ENCODE measurements at places on chromosomes 5 and 9.

DNA sequence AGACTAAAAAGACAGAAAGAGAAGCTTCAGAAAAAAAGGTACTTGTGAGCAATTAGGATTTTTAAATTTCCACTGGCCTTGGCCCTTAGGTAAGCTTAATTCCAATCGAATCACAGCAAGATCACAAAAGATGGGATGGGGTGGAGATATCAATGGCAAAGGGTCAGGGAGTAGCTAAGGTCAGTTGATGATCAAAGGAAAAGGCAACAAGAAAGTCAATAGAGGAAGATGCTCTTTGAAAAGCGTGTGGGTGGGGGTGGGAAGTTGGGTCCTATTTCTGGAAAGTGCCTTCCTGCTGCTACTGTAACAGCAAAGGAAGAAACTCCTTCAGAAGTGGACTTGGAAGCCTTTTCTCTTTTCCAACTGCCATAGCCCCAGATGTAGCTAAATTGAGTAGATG, 7.3 kb downstream of the C1QTNF3 start:
- DNase-seq = peak; percentile 74

DNA sequence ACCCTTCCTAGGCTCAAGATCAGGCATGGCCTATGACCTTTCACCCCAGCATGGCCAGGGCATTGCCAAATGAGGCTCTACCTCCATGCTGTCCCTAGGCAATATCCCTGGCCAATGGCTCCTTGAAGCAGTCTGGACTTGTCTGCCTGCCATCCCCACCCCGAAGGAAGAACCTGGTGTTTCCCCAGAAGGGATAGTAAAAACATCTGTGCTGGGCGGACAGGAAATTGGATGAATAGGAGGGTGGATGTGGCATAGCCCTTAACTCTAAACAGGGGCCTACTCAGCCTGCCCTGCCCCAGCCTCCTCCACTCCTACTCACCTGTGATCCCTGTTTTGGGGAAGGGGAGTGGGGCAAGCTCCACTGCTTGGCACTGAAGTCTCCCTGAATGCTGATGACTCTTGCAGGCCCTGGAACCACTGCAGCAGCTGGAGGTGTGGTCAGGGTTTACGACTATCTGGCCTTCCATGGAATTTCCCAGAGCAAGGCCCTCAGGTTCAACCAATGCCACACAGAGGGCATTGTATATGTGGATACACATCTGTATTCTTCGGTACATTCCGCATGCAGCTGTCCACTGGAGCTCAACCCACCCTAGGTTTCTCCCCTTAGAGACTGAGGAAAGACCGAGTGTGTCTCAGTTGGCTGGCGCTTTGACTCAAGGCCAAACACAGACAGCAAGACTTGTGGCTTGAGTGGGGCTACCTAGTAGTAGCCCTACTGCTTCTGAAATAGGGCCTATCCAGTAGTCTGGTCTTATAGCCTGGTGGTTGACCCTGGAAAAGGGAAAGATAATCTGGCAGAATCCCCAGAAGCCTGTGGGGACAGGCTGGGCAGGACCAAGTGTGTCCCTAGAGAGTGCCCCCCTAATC, 6.4 kb upstream of the P4HA2 start:
- DNase-seq = no peak

DNA sequence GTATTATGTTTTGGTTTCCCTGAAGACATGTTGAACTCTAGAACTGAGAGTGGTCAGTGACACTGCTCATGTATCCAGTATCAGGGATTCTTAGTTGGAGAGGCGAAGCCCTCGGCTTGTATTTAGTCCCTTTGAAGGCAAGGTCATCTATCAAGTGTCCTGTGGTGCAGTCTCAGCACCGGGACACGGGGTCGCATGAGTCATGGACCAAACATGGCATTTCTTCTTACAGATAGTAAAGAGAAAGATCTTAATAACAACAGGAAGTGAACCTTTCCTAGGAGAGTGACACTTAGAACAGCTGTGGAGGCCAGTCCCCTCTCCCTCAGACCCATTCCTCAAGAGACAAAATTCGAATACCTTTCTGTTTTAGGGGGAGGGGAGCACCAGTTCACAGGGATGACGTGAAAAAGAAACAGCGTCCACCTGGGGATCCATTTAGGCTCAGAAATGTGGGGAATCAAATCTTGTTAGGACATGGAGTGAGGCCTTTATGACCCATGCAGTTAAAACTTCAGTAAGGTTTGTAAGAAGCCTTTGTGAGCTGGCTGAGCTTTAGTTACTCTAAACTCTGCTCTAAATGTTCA, 86.5 kb downstream of the ADGRV1 start:
- DNase-seq = peak; percentile 12

GRCh38 chr5:96851312-96852062, 24.8 kb upstream of the ERAP2 start:
- no peak for DNase-seq

- DNase-seq = no peak
These were observed 122.7 kb upstream of the TNC start for GRCh38 chr9:115240676-115241075.

DNA sequence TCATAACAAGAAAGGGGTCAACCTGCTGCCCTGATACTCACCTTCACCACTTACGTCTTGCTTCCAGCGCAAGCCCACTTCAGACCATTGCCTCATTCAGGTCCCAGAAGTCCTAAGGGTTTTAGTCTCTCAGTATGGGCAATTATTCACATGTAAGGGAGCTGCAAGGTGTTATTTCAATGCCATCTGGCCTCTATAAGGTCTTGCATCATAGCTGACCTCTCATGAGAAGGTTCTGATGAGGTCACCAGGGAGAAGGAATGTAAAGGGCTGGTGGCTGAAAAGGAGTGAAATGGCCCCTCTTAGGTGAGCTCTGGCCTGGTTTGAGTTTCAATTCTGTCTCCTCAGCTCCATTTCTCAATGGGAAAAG, 1.5 kb upstream of the MARCHF3 start:
- DNase-seq = no peak

DNA sequence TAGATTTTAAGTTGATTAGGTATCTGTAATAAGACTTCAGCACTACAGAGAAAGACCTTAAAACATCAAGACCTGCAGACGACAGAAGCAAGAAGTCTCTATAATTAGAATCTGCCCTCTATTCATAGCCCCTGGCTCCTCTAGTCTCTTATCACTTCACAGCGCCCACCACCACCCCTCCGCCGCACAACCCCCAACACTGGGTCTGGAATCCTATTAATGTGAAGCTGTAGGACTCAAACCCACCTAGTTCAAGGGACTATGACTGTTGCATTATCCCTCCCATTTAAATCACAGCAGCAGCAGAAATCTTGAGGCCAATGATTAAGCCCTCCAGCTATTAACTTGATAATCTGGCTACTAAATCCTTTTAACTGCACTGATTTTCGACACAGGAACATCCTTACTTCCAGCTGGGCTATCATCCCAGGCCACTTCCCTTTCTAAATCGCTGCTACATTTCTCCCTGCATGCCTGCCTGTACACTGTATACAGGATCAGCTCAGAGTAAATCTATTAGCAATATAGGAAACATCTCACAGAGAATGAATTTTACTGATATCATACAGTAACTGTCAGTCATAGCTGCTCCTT, 159.5 kb upstream of the GRAMD2B start:
- DNase-seq = no peak

DNA sequence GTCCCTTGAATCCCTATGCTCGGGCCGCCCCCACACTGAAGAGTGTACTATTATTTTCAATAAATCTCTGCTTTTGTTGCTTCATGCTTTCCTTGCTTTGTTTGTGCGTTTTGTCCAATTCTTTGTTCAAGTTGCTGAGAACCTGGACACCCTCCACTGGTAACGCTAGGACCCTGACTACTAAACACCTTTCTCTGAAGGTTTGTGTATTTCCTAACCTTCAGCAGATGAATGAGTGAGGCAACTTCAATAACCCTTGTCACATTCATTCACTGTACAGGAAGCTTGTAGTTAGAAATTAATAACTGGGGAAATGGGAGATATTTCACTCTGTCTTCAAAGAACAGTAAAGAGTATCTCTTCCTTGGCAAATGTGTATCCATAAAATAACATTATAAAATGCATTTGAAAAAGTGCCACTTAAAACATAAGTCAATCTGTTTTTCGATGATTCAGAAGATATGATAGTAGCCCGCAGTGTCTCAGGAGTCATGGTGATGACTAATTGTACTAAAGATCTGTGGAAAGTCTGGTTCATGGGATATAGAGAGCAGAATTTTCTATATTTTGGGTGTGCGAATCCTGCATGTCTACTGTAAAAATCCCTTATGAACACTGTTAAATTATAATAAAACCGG, 43.2 kb upstream of the ANKH start:
- DNase-seq = no peak

DNA sequence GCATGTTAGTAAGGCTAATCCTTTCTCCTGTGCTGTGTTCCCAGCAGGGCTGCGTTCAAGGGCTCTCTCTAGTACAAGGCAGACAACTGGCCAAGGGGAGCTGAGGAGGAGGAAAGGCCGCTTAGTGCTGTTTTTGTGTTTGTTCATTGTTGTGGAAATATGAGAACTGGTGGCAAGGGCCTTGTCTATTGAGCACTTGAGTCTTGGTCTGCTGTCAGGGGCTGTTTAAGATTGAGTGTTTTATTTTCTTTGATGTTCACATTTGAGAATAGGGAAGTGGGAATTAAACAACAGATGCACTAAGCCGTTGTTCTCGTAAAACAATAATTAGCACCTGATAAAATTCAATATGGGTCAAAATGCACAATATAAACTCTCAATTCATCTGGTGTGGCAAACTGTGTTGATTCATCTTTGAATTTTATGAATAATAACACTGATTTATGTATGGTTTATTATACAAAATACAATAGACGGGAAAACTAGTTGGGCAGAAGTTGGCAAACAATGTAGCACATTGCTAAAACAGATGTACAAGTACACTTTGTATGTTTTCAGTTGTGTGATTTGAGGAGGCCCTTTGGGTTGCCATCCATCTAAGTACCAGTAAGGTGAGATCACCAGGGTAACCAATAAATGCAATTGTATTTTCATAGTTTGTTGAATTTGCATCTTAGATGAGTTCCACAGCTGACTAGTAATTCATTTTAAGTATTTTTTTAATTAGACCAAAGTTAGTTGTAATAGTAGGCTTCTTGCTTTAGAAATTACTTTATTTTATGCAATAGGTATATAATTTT, 97.6 kb upstream of the GRHPR start:
- no peak for DNase-seq

DNA sequence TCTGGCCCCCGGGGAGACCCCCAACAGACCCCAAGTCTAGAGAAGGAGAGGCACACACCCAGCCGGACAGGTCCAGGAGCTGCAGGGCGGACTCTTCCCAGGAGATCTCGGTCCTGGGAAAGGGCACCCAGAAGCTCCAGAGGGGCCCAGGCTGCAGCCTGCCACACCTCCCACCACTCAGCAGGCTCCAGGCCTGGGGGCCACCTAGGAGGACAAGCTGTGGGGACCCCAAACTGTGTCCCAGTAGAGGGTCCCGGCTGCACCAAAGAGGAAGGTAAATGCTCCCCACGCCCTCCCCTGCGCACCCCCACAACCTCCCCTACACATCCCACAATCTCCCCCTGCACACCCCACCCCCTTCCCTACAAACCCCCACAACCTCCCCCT, 48.5 kb downstream of the PLEKHG4B start:
- DNase-seq = no peak

DNA sequence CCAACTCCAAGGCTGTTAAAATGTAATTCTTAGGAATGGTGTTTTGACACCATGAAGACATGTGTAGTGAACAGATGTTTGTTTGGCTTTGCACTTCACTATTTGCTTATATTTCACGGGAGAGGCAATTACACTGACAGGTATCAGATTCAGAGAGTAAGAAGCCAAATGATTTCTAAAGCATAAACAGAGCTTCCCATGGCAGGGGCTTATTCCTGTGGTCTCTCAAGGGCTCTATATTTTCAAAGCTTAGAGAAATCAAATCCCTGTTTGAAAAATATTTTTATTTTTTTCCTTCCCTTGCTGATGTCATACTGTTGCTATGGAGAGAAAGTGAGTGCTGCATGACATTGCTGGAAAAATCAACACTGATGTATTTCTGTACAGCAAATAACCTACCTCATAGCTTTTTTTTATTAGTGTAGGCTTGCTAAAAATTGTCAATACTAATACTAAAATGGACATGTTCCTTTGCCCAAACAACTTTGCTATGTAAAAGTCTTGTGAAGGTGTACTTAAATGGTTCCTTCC, 161.4 kb downstream of the GIN1 start:
- DNase-seq = no peak

- no peak for DNase-seq
These were observed 43.8 kb upstream of the ZNF300 start for GRCh38 chr5:150948539-150948938.

GRCh38 chr5:108093186-108093585, 288.7 kb downstream of the FBXL17 start:
- DNase-seq = peak; percentile 5

DNA sequence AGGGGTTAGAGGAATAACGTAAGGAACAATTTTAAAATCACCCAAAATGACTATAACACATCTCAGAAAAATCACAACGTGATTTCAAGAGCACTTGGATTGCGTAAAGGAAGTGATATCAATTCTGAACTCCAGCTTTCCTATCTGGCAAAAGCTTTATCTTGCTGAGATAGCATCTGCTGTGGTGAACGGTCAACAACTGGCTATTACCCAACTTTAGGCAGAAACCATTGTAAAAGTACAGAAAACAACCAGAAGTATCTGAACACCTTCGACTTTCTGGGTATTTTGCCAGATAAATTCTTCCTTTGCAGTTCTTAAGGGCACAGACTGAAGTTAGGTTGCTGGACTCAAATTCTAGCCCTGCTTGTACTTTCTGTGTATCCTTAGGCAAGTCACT, 9.2 kb downstream of the ABLIM3 start:
- peak; percentile 40 for DNase-seq

GRCh38 chr5:146208916-146209522, 5.6 kb downstream of the RBM27 start:
- no peak for DNase-seq

DNA sequence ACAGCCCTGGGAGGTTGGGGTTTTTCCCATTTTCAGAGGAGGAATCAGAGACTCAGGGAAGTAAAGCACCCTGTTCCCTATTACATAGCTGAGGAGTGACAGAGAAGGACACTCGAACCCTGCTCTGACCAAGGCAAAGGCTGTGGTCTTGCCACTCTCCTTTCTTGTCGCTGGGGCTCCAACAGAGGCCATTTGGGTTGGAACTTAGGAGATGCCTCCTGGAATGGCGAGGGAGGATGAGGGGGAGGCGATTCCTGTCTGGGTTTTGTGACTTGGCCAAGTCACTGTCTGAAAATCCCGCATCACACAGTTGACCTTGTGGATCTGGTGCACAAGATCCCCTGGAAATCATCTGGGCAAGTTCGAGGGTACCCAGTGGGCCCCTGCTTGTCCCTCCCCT, 64.0 kb upstream of the HAND1 start:
- no peak for DNase-seq

Measured in suppressor macrophage (primary cell).